ENCODE measurements at places on chromosomes 6 and 20. TPM values are rescaled to one million over a fixed set of nuclear protein-coding genes. Genes with fewer than 3 reads are reported as not detected.

DNA sequence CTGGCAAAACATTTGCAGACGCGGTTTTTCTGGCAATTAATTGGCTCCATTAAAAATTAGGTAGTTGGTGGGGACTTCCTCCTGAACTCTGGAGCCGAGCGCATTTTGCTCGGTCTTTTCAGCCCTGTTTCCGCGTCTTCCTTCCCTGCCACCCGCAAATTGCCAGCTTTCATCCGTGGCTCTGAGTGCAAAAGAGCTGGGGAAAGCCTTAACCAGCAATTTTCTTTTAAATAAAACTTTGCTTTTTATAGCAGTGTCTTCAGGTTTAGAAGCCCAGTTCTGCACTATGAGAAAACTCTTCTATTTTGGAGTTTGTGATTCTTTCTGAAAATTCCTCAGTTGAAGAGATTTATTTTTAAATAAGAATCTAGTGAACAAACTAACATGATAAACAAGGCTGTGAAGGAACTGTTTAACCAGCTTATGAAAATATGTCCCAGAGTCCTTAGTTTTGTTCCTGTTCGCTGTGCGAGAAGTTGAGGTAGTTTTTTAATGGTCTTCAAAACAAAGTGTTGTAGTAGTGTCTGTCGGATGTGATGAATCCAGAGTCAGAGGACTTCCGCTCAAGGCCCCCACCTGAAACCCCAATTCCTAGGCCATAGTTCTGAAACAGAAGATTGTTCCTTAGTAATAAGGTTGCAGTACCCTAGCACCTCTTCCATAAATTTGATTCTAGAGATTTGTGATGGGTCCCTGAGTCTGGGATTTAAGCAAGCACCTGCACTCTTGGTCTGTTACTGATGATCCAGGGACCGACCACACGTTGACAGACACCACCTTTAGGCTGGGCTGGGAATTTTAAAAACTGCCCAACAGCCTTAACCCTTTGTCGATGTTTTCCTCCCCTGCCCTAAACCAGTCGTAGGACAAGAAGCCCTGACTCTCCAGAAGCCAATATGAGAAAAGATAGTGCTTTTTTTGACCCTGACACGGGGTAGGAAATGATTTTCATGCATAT is 950 bp downstream of the KCTD20 start:
- no peak for DNase-seq

DNA sequence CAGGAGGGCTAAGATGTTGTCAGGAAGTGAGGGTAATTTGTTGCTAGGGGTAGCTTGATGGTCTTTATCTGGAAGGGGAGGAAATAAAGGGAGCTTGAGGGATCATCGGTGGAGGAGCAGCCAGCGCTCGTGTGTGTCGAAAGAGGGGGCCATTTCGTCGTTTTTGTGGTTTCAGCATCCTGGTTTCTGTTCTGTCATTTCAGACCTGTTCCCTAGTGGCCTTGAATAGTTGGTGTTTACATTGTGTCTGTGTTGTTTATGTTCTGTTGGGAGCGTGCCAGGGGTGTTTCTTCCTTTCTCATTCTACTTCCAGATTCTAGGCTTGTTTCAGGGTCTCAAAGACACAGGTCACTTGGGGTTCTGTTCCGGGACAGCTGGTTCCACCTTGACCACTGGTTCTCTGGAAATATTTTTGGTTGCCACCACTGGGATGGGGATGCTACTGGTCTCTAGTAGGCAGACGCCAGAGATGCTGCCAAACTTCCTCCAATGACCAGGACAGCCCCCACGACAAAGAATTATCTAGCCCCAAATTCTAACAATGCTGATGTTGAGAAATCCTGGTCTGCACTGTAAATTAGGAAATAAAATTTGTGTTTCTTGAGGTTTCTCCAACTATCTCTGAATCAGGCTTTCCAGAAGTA is 113.9 kb upstream of the NAA20 start:
- DNase-seq, result peak; percentile 43

GRCh38 chr6:2203264-2203663 is 42.1 kb downstream of the GMDS start:
- no peak for DNase-seq

DNA sequence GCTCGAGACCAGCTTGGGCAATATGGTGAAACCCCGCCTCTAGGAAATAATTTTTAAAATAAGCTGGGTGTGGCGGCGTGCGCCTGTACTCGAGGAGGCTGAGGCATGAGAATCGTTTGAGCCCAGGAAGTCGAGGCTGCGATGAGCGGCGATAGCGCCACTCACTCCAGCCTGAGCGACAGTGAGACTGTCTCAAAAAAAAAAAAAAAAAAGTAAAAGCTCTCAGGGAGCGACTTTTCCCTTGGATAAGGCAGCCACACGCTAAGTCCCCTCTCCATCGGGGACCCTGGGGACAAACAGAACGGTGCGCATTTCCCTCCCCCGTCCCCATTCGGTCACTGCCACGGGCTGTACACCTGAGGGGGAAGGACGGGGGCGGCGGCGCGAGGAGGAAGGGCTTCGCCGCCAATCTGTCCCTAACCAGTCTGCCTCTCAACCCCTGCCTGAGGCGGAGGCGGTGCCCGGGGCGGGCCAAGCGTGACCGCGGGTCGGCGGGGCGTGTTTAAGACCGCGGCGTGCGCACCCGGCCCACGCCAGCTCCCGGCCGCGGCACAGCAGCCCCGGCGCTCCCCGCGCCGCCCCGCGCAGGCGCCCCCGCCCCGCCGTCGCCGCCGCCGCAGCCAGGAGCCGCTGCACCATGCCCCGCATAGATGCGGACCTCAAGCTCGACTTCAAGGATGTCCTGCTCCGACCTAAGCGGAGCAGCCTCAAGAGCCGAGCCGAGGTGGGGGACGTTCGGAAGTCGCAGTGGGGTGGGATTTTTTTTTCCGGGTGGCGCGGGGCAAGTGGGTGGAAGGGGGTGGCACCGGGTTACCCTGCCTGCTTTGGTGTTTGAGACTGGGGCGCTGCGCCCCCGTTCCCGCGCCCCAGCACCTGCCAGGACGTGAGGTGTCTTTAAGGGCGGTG is at the start of gene GMPR:
Gene GMPR (plus strand): TSS at position 531 of the 906 bp plus-strand sequence. CDS start 107 bp downstream, at position 638.
- peak; percentile 49 for DNase-seq

Gene IL17A
- not detected for polyA plus RNA-seq

Gene PSORS1C1
- polyA plus RNA-seq, result 1.3 TPM

DNA sequence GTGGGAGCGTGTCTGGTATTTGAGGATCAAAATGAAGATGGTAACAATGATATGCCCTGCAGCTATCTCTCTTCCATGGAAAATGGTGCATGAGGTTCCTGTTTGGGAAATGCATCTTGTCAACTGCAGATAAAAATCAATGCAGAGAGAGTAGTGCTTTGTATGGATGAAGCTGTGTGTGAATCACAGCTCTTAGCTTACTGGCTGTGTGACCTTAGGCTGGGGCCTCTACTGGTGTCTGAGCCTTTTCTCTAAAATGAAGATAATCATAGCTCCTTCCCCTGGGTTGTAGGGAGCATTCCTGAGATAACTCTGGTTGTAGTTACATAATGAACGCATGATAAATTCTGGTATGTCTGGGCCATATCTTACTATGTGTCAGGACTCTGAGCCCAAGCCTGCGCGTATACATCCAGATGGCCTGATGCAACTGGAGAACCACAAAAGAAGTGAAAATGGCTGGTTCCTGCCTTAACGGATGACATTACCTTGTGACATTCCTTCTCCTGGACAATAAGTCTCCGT is 19.6 kb downstream of the ANGPT4 start:
- DNase-seq, result no peak

DNA sequence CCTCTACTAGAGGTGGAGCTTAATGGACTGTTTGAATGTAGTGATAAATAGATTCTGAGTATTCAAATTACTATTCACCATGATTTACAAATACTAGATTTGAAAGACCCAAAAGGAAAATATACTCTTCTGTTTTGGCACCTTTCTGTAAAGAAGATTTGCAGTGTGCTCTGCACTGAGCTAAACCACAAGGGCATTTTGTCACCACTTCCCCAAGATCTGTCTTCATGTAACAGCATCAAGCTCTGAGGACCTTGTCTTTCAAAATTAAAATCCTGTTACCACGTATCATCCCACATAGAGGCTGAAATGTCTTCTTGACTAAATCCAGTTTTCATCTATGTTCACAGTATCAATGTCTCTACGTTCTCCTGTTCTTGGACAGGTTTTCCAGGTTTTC is 3.3 kb upstream of the PGK2 start:
- no peak for DNase-seq

GRCh38 chr6:55734256-55734655 is 141.1 kb downstream of the BMP5 start:
- no peak for DNase-seq

Gene PDYN
- polyA plus RNA-seq, result not detected

DNA sequence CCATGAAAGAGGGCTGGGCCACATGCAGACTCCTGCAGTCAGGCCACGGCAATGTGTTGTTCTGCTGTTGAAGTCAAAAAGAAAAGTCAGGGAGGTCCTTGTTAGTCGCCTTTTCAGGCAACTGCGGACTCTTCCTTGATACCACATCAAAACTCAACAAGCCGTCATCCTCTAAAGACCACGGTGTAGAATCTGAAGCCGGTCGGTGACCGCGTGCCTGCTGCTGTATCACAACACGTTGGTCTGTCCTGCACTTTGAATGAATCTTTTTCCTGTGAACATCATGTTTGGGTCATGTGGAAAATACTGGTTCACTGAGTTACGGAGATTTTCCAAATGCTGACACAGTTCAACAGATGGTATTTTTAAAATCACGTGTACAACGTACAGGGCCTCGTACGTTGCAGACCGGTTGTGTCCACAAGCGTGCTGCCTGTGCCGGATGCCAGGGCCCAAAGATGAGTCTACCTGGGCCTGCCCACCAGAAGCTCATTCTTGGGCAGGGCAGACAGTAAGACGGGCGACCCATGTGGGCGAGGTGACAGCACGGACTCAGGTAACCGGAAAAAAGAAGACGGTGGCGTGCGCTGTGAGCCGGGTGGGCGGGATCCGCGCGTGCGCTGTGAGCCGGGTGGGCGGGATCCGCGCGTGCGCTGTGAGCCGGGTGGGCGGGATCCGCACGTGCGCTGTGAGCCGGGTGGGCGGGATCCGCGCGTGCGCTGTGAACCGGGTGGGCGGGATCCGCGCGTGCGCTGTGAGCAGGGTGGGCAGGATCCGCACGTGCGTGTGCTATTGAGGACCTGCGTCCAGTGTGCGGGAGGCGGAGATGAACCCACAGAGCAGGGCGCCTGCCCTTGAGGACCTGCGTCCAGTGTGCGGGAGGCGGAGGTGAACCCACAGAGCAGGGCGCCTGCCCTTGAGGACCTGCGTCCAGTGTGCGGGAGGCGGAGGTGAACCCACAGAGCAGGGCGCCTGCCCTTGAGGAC is 114.5 kb downstream of the FAM120B start:
- DNase-seq, result no peak

Gene CRISP2
- polyA plus RNA-seq, result not detected

DNA sequence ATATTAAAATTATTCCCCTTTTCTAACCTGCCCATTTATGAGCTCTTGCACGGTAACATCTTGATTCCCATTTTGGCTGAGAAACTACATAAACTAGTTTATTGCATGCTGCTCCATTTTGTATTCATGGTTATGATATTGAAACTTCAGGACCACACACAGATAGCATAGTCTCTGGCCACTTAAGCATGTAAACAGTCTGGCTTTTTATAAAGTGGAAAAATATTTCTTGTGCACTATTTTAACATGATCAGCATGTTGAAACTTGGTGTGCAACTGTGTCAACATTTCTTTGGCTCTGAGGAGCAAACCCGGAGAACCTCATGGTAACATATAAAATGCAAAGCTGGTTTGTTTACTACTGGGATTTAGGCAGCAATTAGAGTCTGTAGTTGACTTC is 70.7 kb downstream of the SLX4IP start:
- DNase-seq, result no peak

DNA sequence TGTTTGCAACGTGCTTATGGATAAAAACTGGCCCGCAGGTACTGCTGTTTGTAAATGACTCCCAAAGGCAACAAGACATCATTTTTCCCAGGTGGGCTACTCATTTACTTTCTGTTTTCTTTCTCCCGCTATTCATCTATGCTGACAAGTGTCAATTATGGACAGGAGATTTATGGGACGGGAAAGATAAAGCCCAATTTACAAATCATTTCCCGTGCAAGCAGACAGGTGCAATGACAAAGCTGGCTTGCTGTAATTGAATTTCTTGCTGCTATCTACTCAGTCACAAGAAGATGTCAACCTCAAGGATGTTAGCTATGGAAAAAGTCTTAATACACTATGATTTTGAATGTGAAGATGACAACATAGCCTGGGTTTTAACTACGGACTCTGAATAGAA is 125.5 kb downstream of the EPHA7 start:
- no peak for DNase-seq

DNA sequence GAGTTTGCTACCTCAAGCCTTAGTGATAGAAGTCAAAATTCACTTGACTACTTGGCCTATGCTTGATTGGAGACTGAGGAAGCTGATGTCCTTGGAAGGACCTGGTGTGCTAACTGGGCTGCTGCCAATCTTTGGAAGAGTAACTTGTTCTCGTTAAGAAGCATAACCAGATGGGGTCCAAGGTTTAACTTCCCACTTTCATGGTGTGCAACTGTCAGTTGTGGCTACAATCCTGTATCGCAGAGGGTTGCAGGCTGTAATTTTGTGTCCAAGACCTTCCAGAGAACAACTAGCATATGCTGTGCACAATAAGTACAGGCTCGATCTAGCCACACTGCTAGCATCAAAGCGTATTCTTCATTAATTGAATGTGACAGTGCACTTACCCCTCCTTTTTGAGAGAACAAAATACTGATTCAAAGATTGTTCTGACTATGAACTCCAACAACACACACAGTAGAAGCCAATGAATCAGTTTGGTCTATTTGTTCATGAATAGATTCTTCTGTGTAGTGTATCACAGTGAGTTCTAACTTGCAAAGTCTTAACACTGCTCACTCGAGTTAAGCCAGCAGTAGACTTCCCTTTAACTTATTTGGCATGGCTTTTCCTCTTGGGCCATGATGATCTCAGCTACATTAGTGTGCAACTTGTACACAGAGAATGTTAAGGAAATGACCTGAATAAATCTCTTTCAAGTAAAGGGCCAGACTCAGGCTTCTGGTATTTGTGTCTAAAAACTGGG is 15.8 kb upstream of the PLCB1 start:
- DNase-seq, result no peak

- DNase-seq, result peak; percentile 45
Observed at GRCh38 chr20:5127204-5127858, 523 bp downstream of the CDS2 start.

GRCh38 chr6:37170273-37171200 is 585 bp downstream of the PIM1 start:
- no peak for DNase-seq

DNA sequence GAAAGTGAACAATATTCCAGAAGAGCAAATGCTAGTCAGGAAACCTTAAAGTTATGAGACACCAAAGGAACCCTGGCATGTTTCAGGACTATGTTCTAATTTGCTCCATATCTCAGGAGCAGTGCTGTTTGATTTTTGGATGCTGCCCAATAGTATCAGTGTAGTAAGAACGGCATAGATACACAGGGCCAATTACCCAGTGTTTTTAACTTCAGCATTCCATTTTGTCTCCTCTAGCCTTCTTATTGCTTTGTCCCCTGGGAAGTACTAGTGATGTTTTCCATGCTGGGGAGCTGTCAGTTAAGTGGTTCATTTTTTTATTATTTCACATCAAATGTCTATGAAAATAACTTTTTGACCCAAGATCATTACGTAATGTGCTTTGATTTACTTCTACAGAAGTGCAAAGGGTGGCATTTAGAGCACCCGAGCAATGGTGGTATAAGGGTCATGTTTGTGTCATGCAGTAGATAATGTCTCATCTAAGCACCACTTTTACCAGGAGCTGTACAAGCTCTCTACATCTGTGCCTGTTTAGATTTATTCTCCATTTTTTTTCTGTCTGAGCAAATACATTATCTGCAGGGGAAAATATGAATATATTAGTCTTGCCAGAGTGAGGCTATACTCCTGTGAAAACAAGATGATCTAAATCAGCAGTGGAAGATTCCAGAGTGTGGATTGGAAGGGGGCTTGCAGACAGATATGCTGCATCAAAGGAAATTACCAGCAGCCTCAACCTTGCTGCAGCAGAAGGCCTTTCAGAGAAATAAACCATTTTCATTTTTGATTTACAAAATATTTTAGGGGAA is 198.8 kb upstream of the OPRM1 start:
- DNase-seq, result peak; percentile 28
